ENCODE measurements at places on chromosomes 4 and X.

DNA sequence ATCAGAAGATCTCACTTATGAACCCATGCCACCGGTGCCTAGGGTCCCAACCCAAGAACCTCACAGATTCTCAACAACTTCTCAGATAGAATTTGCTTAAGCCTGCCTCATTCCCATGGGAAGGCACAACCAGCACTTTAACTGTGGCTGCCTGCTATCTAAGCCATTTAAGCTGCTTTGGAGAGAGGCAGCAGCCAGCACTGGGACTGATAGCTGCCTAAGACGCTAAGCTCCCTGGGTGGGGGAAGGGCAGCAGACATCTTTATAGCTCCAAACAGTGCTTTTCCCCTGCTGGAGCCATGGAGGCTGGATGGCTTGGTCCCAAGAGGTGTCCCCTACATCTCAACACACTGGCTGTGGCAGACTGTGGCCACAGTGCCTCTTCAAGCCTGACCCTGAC, 1268.6 kb downstream of the FAM133A start:
- no peak for DNase-seq

DNA sequence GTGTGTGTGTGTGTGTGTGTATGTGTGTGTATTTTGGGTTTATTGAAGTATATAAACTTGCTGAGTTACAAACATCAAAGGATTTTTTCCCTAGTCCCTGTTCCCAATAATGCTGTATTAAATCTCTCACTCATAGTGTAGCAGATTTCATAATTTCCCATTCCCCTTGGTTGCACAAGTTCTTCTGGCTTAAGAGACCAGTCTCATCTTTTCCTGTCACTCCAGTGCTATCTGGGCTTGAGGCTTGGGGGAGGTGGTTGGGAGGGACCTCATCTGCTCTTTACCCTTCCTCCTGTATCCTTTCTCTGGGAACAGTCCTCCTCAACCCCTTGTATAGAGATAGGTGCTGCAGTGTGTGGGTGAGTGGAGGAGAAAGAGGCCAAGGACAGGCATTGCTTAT, 285.4 kb upstream of the BOD1L1 start:
- no peak for DNase-seq

DNA sequence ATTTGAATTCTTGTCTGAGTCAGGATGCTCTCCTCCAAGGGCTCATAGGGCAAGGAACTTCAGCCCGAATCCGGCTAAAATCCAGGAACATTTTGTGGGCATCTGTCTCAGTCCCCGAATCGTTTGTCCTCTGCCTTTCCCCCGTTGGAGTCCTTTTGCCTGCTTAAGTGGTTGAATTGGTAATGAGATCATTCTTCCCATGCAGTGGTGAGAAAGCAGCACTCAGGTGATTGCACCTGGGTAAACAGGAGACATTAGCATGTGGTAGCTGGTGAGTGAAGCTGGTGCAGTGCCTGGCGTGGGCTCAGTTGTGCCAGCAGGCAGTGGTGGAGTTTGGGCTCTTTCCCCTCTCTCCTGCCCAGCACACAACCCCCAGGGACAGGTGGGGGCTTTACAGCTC, 61.9 kb upstream of the MTM1 start:
- DNase-seq: peak; percentile 64

DNA sequence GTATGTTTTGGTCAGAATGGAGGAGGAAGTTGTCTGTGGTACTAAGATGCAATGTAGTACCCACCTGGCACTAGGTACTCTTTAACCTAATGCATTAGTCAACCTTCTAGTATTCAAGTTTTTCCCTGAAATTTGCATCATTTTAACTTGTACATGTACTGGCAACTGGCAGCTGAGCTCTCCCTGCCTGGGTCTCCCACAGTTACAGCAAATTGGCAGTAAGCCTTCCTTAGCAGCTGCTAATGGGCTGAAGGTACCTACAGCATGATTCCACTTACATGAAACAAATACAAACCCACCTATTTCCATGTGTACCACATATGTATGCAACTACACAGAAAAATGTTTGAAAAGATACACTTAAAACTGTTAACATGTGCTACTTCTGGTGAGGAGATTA, 8.1 kb upstream of the KLHL2 start:
- no peak for DNase-seq

DNA sequence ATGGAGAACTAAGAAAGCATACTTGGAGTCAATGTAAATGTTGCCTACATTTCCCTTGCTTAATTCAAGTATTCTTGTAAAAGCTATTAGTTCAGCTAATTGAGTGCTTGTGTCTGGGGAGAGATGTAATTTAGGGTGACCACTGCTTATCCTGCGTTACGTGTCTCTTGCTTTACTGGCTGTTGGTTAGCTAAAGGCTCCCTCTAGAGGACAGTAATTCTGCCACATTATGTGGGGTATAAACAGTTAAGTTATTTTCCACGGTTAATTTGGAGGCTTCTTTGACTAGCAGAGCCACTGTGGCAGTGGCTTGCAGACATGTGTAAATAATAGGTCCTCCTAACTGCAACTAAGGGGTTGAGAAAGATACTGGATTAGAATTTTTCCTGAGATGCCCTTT, 25.3 kb upstream of the NAF1 start:
- DNase-seq: no peak

- DNase-seq: peak; percentile 63
Measured at GRCh38 chr4:174214101-174214878, 69.2 kb downstream of the FBXO8 start.

DNA sequence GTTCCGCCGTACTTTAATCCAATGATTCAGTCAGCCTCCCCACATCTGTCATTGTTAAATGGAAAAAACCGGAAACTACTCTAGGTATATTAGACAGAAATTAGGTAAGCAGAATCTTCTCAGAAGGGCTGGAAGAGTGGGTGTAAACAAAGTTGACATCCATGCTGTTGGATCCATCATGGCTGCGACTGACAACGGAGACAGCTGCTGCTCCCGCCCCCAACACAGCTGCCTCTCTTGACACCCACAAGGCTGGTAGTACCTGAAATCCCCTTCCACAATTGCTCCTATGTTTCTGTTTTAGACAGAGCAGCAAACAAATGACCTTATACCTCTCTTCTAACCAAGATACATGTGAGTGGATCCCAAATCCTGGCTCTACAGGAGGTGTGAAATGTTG, 66.6 kb downstream of the RXFP1 start:
- no peak for DNase-seq

- DNase-seq: no peak
Measured at GRCh38 chrX:44099366-44099765, 126.2 kb upstream of the NDP start.

DNA sequence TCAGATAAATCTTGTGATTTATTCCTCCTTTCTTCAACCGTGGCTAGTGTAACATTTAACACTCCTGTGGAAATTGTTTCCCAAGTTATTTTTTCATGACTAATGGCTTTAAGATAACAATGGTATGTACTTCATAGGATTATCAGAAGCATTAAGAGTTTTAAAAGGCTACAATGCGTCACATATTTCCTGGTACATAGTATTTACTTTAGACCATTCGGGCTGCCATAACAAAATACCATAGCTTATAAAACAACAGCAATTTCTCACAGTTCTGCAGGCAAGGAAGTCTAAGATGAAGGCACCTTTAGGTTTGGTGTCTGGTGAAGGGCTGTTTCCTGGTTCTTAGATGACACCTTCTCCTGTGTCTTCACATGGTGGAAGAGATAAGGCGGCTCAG, 158.6 kb downstream of the PAPSS1 start:
- no peak for DNase-seq

- no peak for DNase-seq
Measured at GRCh38 chr4:122309988-122310626, 68.7 kb upstream of the ADAD1 start.

DNA sequence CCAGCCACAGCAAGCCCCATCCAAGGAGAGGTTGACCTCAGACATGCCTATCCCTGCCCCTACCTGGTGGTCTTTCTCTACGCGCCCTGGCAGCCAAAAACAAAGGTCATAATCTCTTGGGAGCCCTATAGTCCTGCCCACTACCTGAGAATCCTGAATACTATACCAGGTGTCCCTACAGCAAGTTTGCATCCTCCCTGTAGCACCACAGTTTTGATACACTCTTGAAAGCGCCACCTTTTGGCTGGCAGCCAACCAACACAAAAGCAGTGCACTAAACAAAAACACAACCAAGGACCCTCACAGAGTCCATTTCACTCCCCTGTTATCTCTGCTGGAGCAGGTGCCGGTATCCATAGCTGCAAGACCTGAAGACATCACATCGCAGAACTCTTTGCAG, 523.8 kb upstream of the CPEB2 start:
- DNase-seq: peak; percentile 33

- no peak for DNase-seq
Measured at GRCh38 chrX:85065512-85066198, 62.0 kb downstream of the APOOL start.

GRCh38 chr4:157713342-157713741, 459.5 kb downstream of the GASK1B start:
- no peak for DNase-seq

DNA sequence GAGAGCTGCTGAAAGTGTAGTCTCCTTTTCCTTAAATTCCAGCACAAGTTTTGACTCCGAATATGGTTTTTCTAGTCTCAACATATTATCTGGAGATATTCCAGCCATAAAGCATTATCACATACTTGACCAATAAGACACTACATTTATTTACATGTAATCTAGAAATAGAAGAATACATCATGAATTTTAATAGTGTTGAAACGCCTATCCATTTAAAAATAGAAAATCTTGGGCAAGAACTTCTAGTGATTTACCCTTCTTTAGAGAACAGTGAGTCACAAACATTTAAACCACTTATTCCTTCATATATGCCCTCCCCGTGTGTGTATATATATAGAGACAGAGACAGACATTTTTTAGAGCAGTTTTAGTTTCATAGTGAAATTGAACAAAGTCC, 161.5 kb downstream of the SOWAHB start:
- no peak for DNase-seq

GRCh38 chr4:184409911-184410692, 64.2 kb downstream of the IRF2 start:
- no peak for DNase-seq
